ENCODE measurements at places on chromosomes 6 and 20.

- no peak for DNase-seq
Measured at GRCh38 chr20:18983796-18984195, 170.2 kb downstream of the SCP2D1 start.

DNA sequence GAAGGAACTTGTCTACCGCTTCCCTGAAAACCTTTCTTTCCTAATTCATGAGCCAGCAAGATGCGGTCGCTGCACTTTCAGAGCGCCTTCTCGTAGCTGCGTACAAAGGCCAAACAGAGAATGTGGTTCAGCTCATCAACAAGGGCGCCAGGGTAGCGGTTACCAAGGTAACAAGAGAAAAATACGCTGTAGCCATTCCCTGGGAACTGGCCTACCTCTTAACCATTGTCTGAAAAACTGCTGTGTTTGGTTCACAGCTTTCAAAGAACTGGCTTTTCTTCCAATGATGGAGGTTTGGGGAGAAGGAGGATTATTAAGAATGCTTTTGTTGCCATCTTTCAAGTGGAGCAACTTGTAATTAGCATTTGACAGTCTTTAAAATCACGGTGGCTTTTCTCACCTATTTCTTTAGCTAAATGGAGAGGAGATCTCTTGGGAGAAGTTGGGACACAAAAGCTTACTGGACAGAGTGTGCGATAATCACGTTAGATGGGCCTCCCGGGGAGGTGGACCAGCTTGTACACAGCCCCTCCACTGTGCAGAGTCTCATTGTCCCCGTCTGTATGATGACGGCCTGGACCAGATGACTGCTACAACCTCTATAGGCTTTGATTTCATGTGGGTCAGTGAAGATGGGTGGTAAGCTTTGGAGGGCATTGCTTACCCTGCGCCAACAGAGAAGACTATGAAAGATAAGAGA, 71.5 kb downstream of the LYRM2 start:
- DNase-seq, result no peak

- no peak for DNase-seq
Measured at GRCh38 chr6:156933201-156934068, 156.3 kb downstream of the ARID1B start.

GRCh38 chr20:32622585-32623468, 37.7 kb upstream of the NOL4L start:
- no peak for DNase-seq

DNA sequence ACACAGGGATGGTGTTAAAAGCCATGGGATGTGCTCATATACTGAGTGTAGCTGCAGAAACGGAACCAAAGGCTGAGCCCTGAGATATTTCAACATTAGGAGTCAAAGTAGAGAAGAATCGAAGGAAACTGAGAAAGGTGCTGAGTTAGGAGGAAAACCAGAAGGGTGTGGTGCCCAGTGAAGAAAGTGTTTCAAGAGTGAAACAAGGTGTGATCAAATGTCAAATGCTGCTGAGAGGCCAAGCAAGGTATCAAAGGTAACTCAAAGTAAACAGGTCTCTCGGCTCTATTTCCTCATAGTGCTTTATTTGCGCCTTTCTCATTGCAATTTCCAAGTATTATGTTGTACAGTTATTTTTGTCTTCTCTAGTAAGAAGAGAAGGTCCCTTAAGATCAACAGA, 94.1 kb downstream of the PRDM1 start:
- DNase-seq, result no peak

GRCh38 chr6:149065121-149065520, 252.4 kb upstream of the TAB2 start:
- DNase-seq, result no peak

Data from GM03348 (cell line).